ELF-1 (cell line): ENCODE measurements at places on chromosomes 1 and 21.

DNA sequence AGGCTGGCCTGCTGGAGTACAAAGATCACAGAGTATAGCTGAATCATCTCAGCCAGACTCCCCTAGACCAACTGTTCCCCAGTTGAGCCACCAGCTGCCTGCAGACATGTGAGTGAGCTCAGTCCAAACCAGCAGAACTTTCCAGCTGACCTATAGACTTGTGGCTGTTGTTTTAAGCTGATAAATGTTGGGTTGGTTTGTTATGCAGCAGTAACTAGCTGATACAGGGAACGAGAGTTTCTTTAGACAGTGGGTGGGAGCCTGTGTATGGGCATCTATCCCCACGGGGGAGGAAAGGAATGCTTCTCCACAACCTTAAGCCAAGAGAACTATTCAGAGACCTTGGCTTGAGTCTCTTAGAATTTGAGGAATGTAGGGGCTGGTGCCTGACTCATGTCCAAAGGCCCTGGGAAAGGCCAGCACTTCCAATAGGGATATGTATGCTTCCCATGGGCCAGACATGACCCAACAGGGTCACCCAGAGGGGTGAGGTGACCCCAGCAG, 30.1 kb downstream of the SLC1A7 start:
- peak; percentile 68 for DNase-seq

GRCh38 chr1:235766794-235767285, 99.9 kb downstream of the LYST start:
- DNase-seq, result no peak

DNA sequence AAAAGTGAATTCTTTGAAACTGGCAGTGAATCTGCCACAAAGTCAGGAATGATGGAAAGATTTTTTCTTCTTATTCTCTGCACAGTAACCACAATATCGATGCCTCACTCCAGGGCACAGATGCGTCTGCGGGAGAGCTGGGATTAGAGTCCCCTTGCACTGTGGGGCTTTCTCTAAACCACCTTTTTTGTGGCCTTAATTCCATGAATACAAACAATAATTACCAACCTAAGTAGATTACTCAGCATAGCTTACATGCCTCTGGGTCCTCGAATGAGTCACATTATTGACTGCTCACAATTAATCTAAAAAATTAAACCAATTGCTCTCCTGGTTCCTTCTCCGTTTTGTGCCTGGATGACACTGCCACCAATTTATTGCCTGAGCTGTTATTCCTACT, 125.8 kb downstream of the KAZN start:
- no peak for DNase-seq

DNA sequence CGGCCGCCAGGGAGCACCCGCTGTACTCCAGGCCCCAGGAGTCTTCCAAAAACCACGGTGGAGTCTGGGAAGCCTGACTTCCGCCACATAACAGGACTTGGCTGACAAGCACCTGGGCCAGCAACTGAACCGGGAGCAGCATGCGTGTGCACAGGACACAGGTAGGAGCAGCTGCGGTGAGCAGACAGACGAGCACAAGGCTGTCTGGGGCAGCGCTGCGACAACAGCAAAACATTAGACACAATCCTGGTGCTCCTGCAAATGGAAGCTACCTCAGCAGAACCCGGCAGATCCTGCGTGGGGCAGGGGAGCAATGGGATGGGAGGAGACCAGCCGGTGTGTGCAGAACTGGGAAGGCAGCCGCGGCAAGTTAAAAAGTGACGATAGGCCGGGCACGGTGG, 80.4 kb downstream of the NPHP4 start:
- DNase-seq, result no peak

DNA sequence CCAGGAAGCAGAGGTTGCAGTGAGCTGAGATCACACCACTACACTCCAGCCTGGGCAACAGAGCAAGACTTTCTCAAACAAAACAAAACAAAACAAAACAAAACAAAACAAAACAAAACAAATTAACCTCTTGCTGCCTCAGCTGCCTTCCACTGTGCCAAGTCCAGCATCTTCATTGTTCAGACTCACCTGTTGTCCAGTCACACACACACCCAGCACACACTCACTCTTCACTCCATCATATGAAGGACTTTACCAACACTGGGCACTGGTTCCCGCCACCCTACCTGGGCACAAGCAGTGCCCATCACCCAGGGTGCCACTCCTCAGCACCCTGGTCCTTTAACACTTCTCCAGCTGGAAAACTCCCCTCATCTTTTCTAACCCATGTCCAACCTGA, 14.6 kb downstream of the PYCR2 start:
- DNase-seq, result no peak

DNA sequence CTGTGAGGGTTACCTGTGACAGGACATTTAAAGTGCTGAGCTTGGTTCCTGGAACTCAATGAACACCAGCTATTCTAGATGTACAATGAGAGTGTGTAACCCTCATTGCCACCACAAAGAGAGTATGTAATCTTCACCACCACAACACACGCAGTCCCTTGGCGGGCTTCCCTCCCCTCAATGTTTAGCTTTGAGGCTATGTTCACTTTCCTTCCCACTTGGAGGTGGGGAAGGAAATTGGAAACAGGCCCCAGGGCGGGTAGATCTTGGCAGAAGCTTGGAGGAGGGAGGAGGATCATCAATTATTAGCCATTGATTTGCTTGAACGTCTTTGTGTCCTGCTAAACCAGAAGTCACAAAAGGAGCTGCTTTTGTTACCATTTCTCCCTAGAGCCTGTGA, 8.3 kb upstream of the COL16A1 start:
- DNase-seq, result no peak

GRCh38 chr1:78607334-78607927, 12.8 kb upstream of the IFI44L start:
- DNase-seq, result no peak

DNA sequence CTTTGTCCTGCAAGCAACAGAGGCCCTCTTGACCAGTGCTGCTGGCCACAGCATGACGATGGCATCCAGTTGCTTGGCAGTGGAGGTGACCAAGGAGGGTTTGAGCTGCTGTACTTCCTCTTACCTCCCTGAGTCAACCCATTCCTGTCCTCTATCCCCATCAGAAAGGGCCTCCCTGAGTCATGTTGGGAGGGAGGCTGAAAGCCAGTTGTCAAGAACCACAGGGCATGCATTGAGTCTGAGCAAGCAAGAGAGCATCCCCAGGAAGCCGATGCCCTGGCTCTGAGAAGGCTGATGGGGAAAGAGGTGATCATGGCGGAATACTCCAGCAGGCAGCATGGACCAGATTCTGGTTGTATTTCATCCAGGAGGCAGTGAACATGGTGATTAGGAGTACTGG, 69.6 kb downstream of the LACTBL1 start:
- DNase-seq, result no peak

GRCh38 chr1:19010995-19011844, 54.7 kb upstream of the IFFO2 start:
- peak; percentile 92 for DNase-seq

GRCh38 chr1:58154256-58154655, 392.3 kb downstream of the OMA1 start:
- DNase-seq, result no peak

DNA sequence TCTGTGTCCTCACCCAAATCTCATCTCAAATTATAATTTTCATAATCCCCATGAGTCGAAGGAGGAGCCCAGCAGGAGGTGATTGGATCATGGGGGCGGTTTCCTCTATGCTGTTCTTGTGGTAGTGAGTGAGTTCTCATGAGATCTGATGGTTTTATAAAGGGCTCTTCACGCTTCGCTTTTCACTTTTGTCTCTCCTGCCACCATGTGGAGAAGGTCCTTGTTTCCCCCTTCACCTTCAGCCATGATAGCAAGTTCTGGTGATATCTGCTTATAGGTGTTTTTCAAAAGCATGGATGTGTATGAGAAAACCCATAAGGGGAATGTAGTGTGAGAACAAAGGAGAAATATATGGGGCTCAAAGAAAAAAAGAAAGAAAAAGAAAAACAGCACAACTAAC, 405.9 kb upstream of the RGS18 start:
- no peak for DNase-seq

DNA sequence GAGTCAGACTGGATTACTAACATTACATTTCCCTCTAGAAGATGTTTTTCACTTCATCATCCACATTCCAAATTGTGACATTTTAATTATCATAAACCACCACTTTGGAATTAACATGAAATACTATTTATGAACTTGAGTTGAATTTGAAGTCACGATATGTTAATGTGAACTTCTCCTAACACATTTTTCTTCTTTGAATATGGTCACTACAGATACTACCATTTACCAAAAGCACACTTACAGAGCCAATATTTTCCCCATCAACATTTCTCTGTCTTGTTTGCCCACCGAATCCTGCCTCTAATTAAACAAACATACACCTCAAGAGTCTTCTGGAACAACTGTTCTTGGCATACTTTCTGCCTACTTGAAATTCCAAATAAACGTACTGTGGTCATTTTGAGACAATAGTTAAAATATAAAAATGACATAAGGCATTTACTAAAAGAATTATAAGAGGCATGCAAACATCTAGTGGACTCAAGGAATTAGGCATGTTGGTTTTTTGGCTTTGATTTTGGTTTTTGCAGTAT, 177.4 kb downstream of the AKT3 start:
- no peak for DNase-seq

DNA sequence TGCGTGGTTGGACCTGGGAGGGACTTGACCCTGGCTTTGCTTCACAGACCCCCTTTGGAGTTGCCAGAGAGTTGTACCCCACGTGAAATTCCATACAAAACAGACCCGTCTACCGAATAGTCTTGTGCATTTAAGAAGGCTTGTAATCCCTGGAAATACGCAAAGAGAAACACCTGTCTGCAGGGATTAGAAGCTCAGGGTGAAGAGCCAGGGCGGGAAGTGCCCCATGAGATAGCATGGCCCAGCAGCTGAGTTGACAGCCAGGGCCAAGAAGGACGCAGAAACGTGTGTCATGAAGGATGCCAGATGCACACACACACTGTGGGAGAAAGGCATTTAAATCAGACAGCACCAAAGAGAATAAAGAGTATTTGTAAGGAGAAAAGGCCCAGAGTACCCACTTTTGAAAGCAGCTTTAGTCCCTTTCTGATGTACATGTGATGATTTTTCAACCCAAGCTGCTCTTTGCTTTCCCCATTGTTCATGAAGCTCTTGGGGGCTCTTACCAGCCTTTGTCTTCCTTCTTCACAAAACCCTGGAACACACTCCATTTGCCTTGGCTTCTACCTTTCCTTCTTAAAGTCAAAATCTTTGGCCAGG, 46.6 kb downstream of the PCP4 start:
- DNase-seq, result no peak

GRCh38 chr1:245654460-245655050, 499.8 kb downstream of the KIF26B start:
- DNase-seq, result peak; percentile 78

- no peak for DNase-seq
These were observed 688.8 kb downstream of the PLA2G4A start for GRCh38 chr1:187517546-187517945.

DNA sequence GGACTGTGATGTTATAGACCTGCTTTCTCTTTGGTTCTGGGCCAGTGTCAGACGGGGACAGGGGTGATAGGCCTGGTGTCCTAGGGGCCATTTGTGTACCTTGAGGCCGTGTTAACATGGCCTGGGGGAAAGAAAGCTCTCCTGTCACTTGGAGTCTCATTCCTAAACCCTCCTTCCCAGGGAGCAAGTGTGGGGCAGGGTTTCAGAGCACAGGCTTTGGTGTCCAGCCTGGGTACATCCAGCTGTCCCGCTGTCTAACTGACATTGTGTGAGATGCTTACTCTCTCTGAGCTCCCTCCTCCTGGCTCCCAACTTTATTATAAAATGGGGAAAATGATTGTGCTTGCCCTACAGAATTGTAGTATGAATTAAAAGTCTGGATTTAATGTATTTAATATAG, 32.6 kb upstream of the EPHA8 start:
- no peak for DNase-seq

DNA sequence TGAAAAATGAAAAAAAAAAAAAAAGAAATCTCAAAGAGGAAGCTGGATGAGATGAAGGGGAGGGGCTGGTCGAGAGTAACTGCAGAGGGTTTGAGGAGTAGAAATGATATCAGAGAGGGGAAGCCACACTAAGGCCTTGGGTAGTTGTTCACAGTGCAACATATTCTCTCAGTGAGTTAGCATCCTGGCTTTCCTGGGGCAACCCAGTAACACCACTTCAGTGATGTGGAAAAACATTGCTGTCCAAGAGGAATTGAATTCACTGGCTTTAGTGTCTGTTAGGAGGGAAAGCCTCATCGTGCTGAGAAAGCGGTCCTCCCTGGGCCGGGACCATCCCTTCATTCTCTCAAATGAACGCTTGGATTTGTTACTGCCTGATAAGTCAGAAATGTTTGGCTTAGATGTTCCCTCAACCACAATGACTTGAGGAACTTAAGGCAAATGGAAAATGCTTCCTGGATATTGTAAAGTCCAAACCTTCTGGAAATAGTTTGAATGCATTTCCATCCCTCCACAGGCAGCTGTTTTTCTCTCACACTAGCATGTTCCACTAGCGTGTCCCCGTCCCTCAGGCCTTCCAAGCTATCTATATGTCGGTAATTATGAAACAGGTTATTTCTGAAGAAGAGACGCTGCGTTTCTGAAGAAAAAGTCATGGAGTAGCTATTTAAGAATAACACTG, 12.2 kb downstream of the TGFB2 start:
- DNase-seq, result no peak

DNA sequence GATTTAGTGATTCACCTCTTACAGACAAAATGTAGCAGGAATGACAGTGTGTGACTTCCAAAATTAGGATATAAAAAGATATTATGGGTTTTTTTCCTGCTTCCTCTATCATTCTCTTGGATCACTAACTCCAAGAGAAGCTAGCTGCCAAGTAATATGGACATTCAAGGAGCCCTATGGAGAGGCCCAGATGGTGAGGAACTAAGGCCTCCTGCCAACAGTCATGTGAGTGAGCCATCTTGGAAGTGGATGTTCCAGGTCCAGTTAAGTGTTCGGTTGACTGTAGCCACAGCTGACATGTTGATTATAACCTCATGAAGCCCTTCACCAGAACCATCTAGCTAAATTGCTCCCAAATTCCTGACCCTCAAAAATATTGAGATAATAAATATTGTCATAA, 38.8 kb downstream of the CD160 start:
- DNase-seq, result no peak

DNA sequence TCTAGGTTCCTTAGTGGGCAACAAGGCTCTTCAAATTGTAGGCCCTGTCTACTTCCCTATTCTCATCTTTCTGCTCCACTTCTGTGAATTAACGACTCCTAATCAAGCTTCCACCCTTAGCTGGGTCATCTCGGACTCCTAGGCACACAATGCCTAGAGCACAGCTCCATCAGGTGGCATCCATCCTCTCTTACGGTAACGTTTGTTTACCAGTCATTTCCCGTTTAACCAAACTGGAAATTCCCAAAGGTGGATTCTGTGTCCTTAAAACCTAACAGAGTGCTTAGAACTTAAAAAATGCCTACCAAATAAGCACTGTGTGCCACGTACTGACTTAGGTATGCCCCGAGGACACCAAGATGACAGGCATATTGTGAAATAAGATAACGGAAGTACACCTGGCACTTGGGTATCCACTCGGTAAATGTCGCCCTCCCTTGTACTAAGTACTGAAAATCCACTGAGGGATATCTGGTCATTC, 1.5 kb downstream of the PARP1 start:
- no peak for DNase-seq

GRCh38 chr1:110677526-110677925, 2.8 kb upstream of the KCNA3 start:
- DNase-seq, result no peak

GRCh38 chr1:52551507-52552235, 1.2 kb downstream of the TUT4 start:
- no peak for DNase-seq
